NCI-H1417 treated with DMSO at 0.1 percent for 48 hours (cell line): ENCODE measurements at places on chromosomes 6 and 20.

DNA sequence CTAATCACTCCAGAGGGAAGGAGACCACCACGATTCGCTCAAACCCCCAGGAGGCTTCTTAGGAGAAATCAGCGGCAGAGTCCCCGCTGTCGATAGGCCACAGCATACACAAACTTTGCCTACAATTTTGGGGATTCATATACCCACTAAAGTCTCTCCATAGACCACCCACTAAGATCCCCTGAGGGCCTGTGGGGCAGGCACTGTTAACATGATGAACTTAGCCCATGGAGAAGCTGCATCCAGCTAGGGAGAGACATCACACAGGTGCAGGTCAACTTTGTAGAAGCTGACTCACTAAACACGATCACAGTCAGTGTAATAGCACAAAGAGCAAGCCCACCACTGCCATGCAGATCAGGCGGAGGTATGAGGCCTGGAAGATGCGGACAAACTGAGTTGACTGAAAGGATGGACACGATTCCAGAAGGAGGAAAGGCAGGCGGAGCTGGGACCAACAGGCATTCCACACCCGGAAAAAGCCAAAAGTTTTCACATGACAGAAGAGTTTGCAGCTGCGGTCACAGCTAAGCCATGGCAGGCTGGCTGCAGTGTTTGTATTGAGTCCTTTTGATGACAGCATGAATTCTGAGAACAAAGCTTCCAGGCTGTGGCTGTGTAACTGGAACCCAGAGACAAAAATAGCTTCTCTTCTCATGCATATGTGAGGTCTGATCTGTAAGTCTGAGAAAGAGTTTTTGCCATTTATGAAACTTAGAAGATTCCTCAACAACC is 75.7 kb upstream of the QKI start:
- no peak for DNase-seq

DNA sequence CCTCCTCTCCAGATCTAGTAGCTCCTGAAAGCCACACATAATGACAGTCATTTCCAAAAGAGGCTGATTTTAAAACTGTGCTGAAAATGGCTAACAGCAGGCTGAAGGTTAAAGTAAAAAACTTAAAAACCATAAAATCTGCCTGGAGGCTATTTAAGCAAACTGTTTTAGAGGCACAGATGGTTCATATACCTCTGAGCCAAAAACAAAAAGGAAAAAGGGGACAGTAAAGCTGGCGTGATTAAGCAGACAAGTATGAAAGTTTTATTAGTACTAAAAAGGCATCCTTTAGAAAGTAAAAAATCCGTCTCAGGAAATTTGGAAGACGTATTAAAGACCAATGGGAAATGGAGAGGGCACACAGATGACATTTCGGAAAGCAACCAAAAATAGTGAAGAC is 55.8 kb downstream of the SOBP start:
- DNase-seq = no peak

DNA sequence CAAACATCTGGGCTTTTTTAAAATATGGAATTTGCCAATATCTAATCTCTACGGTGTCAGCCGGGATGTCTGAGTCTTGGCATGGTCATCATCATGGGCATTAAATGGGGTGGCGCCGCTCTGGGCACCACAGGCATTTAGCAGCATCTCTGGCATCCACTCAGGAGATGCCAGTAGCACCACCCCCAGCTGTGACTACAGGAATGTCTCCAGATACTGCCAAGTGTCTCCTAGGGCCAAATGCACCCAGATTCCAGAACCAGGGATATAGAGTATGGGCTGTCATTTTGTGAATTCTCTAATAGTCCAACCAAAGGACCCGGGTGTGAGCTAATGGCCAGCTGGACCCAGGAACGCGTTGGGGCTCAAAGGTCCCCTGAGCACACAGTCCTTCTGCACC is 361.0 kb downstream of the TAF4 start:
- no peak for DNase-seq

DNA sequence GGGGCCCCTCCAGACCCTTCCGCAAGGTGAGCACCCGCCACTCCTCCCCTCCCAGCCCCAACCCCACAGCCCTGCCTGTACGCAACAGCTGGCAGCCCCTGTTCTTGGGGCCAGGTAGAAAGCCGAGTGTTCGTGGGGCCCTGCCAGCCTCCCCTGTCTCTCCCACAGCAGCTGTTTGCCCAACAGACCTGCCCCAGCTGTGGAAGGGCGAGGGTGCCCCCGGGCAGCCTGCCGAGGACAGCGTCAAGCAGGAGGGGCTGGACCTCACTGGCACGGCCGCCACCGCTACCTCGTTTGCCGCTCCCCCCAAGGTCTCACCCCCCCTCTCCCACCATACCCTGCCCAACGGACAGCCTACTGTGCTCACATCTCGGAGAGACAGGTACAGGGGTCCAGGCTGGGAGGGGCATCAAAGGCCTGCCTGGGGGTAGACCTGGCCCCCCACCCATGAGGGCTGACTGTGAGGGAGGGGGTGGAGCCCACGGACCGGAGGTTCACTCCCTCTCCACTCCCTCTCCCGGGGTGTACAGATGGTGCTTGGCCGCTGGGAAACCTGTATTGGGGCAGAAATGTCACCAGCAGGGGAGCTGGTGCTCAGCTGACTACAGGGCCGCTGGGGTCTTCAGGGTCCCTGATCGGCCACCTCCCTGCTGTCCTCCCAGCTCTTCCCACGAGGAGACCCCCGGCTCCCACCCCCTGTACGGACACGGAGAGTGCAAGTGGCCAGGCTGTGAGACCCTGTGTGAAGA is 41.1 kb downstream of the FOXP4 start:
- no peak for DNase-seq
